ENCODE measurements at places on chromosomes 3 and 15.

- no peak for DNase-seq
These were observed 152.3 kb downstream of the ZBTB20 start for GRCh38 chr3:114994554-114995341.

DNA sequence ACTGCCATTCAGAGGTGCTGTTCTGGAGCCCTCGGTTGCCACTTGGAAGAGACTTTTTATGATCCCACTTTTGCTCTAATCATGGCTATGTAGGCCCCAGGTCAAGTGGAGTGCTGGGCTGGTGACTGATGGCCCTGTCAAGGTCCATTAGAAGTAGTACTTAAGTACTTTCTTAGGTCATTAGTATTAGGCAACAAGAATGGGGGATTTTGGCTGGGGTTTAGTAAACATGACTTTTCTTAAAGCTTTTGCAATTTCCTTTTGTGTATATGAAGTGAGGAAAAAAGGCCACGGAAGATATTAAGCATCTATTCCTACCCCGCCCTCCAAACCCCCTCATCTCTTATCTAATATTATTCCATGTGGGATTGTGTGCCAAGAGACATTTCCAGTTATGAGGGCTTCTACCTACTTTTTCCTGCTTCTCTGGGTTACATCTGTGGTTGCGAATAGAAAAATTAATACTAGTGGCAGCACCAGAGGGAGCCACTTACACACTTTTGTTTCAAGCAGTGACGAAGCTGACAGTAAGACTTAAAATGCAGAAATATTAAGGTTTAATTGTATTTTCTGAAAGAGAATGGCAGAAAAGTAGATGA, 13.9 kb downstream of the NLGN1 start:
- no peak for DNase-seq

DNA sequence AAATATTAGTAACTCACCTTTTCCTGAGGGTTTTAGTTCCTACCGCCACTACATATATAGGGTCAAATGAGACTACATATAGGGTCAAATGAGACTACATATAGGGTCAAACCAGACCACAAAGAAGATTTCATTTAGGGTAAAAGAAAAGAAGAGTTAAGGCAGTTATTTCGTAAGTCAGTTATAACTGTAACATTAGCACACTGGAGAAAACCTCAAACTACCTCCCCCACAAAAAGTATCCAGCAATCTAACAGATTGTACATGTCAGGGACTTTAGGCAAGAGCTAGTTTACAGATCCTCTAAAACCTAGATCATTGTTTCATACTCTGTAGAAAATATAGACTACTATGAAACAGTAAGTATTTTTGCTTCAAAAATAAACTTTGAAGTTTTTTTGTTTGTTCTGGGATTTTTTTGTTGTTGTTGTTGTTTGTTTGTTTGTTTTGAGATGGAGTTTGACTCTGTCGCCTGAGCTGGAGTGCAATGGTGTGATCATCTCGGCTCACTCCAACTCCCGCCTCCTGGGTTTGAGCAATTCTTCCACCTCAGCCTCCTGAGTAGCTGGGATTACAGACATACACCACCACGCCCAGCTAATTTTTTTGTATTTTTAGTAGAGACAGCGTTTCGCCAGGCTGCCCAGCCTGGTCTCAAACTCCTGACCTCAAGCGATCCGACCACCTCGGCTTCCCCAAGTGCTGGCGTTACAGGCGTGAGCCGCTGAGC, 92.4 kb upstream of the CGNL1 start:
- no peak for DNase-seq

- DNase-seq, result no peak
These were observed 221.1 kb upstream of the WNT5A start for GRCh38 chr3:55708242-55708641.

GRCh38 chr3:112619295-112619694, 21.6 kb downstream of the CCDC80 start:
- no peak for DNase-seq

DNA sequence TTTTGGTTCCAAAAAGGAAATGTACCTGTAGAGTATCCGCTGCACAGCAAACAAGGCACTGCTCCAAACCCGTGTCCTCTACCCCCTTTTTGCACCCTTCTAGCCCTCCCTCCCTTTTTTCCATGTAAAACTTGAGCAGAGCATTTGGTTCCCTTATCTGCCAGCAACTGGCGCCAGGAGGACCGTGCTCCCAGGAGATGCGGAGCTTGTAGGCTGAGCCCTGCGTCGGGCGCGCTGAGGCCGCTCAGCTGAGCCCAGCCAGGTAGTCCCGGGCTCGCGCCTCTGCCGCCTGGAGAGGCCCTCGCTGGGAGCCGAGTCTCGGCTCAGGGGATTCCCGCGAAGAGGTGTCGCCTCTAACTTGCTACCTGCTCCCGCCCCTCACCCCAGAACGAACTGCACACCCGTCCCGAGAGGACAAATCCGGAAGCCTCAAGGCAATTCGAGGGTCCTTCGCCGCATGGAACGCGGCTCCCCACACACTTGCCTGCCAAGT, 575 bp downstream of the TRPM7 start:
- DNase-seq, result peak; percentile 38

- no peak for DNase-seq
These were observed 53.2 kb upstream of the MITF start for GRCh38 chr3:69686056-69686455.

DNA sequence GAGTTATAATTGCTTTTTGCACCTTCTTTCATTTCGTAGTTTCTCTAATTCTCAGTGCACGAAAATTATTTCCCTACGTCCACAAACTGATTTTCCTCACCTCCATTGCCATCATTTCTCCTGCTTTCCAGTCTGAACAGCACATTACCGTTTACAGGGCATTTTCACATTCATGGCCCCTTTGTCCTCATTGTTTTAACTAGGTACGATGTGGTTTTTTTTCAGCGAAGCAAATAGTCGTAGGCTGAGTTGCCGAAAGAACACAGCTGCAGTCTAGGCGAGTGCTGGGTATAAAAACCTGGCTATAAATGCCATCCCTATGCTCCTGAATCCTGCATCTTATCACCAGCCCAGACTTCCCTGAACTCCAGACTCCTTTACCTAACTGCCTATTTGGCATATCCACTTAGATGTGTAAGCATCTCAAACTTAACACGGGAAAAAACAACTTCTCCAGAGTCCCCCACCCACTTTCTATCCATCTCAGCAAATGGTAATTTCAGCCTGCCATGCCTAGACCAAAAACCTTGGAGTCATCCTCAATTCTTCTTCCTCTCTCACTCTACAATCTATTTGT, 691 bp upstream of the FSIP1 start:
- no peak for DNase-seq

GRCh38 chr3:149091983-149092382, 5.7 kb upstream of the HLTF start:
- DNase-seq, result no peak
